ENCODE measurements at places on chromosomes 16 and 17.

GRCh38 chr17:7548585-7549400, at the start of gene TNFSF12:
TSS of gene TNFSF12 (plus strand) at chr17:7549058. CDS start at chr17:7549154, 96 bp downstream.
- peak within 1 kb of the TSS; percentile 95 for H3K27ac ChIP-seq
- H3K4me3 ChIP-seq: peak within 1 kb of the TSS; percentile 42
- peaks cover 15% of the 10 kb centered on the region for H3K4me1 ChIP-seq

DNA sequence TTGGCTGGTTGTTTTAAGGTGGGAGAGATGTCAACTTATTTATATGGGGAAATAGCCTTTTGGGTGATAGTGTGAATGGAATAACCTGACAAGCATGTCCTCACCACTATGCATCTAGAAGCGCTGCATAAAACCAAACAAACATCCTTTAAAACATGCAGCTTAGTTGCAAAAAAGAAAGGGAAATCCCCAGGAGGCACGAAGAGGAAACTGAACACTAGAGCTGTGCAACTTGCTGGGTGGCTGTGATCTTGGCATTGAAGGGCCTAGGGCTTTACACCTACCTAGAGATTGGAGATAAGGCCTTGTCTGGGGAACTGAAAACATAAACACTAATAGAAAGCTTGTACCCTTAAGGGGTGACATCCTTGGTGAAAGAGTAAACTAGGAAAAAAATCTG, 7.3 kb downstream of the C16orf54 start:
- H3K36me3 ChIP-seq: no peaks in the 10 kb centered on the region
- H3K27me3 ChIP-seq: no peaks in the 10 kb centered on the region
- H3K4me1 ChIP-seq: no peaks in the 10 kb centered on the region
- DNase-seq: no peak

DNA sequence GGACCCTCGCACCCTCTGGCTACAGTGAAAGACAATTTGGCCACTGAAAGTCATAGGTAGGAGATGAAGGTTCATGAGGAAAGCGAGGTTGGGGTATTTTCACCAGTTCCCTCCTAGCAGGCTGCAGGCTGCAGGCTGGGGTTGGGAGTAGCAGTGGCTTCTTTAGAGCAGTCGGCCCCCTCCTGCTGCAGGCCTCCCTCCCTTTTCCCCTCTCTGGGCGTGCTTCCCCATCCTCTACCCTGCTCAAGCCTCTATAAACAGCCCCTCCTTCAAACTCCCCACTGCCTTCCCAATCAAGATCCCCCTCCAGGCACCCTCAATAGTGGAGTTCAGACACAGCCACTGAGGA, 41.8 kb downstream of the GAS7 start:
- no peak overlapping the region for H3K4me3 ChIP-seq
- no peak for DNase-seq
- H3K27me3 ChIP-seq: no peaks in the 10 kb centered on the region
- peak overlapping the region; percentile 46 for H3K27ac ChIP-seq
- H3K36me3 ChIP-seq: no peaks in the 10 kb centered on the region

DNA sequence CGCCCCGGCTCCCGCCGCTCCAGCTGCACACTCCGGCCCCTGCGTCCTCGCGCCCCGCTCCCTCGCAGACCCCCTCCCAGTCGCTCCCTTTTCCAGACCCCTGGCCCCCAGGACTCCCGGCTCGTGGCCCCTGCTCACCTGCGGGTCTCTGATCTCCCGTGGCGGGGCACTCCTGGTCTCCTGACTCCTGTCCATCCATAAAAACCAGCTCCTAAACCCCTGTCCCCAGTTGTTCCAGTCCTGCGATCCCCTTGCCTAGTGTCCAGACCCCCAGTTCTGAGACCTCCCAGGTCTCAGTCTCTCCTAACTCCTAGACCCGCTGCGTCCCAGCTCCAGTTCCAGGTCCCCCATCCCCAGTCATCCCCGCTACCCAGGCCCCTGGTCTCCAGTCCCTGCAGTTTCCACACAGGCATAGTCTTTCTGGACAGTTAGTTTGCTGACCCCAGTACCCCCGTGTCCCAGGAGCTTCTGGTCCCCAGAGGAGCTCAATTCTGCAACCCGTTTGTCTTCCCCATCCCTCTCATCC, 379 bp downstream of the SNX29 start:
- H3K27ac ChIP-seq: peak overlapping the region; percentile 84
- H3K4me1 ChIP-seq: peaks cover 23% of the 10 kb centered on the region
- H3K4me3 ChIP-seq: peak overlapping the region; percentile 85

GRCh38 chr17:68468334-68468733, 11.0 kb upstream of the WIPI1 start:
- no peak overlapping the region for H3K4me3 ChIP-seq
- H3K27ac ChIP-seq: peak overlapping the region; percentile 82
- no peak for DNase-seq
- H3K4me1 ChIP-seq: peaks cover 27% of the 10 kb centered on the region
